CD4-positive, alpha-beta T cell treated with Interleukin-2 at 100 ng/mL for 4 hours (primary cell): ENCODE measurements at places on chromosomes 5 and 9.

DNA sequence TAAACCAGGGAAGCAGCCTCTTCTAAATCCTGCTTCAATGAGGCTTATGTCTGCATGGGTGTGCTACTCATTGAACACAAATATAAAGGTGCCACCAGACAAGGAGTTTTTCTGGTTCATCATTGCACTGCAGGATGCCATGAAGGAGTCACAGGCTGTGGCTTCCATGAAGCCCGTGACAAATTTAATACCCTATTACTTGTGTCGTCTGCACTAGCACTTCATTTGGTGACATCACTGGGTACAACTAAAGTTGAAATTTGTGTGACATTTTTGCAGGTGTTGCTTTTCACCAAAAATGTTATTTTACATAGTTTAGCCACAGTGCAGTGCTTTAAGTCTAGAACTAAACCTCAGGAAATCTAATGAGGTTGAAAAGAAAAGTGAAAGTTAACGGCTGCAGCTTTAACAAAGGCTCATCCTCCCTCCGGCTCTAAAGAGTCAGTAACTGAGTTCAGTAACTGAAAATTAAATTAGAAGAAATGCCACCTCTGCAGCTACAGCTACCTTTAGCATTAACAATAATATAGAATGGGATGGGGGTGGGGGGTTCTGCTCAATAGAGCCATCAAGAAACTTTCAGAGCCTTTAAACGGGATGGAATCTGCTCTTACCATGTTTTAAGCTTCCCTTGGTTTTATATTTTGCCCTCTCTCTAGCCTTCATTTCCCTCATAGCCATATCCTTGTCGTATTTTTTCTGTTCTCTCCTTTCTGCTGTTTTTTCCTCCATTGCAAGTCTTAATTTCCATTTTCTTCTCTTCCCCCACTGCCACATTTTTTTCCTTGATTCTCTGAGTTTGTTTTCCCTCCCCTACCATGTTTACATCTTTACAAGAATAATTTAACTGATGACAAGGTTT lies 233.8 kb upstream of the TMEM161B start:
- DNase-seq, result peak; percentile 32

DNA sequence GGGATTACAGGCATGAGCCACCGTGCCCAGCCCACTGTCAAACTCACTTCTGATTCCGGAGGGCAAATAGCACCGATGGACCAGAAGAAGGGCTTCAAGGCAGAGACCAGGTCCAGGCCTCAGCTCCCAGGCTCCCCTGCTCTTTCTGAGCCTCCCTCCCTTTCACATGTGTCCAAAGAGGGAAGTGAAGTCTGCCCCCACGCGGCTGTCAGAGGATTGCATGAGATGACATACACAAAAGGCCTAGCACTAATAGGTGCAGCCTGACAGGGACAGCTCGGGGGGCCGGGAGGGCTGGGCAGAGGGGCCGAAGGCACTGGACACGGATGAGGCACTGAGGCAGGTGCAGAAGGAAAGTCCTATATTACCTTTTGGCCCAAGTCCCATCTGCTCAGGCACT lies 16.1 kb downstream of the FBP1 start:
- no peak for DNase-seq

GRCh38 chr5:56356836-56357160 lies 123.7 kb upstream of the ANKRD55 start:
- no peak for DNase-seq

DNA sequence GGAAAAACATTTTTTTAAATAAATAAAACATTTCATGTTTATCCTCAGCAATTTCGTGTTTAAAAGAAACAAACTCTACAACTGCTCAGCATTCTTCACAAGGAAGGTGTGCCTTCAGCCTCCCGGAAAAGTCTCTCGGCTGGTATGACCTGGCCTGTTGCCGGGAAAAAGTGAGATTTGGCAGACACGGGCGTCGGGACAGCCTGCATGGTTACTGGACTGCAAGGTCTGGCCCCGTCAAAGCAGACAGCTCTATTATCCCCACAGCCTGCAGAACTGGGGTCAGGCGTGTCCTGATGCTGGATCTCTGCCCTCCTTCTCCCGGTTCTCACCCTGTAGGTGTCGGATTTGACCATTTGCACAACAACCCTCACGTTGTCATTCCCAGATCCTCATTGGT lies 120.3 kb upstream of the SPATA31C2 start:
- no peak for DNase-seq

GRCh38 chr5:137995077-137995748 lies 37.7 kb downstream of the FAM13B start:
- DNase-seq, result no peak

- DNase-seq, result no peak
Measured at GRCh38 chr5:141926434-141926833, 2.8 kb downstream of the DELE1 start.

GRCh38 chr9:91948101-91948596 lies 1.9 kb downstream of the ROR2 start:
- DNase-seq, result no peak

DNA sequence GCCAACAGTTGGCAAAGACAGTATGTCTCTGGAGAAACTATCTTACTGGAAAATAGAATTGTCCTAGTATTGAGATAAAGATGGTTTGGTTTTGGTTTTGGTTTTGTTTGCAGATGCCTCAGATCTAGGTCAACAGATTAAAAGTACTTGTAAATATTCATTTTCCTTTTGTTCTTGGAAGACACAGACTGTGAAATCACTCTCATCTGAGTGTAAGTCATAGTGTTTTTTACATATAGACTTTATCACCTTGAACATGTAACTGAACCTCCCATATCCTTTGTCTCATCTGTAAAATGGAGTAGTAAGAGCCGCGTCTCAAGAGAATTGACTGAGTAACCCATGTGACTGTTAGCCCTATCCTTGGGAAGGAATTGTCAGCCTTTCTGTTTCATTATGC lies 34.3 kb downstream of the MAP3K1 start:
- peak; percentile 29 for DNase-seq

GRCh38 chr5:97119007-97119390 lies 23.4 kb downstream of the LIX1 start:
- no peak for DNase-seq

- DNase-seq, result no peak
Measured at GRCh38 chr5:115271295-115272050, 8.8 kb upstream of the PGGT1B start.

- DNase-seq, result no peak
Measured at GRCh38 chr5:162800301-162800700, 637.1 kb upstream of the CCNG1 start.

DNA sequence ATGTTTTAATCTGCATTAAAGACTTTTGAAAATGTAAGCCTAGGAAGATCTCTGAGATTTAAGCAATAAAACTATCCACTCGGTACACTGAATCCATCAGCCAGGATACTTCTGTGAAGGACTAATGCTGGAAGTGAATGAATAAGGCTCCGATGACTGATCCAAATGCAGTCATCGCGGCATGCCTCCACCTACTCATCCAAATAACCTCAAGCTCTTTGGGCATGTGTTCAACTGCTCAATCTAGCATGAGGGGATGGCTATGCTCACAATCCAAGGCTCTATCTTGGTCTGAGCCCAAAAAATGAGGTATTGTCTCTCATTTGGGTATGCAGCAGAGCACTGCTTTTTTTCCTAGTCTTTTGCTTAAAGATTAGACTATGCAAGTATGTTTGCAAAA lies 19.2 kb downstream of the MARCHF3 start:
- DNase-seq, result no peak

DNA sequence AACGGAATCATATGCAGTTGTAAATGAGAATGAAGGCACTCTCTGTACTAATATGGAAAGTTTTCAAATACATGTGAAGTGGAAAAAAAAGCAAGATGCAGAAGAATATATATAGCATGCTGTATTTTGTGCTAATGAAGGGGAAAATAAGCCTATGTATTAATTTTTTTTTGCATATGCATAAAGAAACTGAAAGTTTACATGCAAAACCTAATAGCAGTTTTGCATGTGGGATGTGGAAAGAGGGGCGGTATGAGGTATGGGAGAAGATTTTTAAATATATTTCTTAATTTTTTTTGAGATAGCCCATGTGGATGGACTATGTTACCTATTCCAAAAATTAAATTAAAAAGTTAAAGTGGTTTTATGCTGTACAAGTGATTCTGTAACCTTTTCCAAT lies 83.7 kb upstream of the IL12B start:
- DNase-seq, result no peak

DNA sequence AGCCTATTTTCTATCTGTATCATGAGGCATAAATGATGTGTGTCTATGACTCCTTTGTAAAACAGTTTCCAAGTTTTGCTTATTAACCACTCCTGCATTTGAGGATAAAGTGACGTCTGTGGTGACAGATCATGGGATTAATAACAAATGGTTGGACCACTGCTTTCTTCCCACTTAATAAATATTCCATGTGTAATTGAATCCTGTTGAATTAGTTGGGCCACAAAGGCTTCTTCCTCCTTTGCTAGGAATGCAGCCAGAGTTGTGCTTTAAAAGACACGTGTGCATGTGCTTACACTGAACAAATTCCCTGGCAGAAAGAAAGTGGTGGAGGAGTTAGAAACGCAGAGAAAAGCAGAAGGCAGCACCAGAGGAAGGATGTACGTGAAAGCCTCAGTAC lies 150.2 kb downstream of the ACTBL2 start:
- no peak for DNase-seq

GRCh38 chr9:131001990-131002389 lies 7.0 kb upstream of the LAMC3 start:
- DNase-seq, result no peak

DNA sequence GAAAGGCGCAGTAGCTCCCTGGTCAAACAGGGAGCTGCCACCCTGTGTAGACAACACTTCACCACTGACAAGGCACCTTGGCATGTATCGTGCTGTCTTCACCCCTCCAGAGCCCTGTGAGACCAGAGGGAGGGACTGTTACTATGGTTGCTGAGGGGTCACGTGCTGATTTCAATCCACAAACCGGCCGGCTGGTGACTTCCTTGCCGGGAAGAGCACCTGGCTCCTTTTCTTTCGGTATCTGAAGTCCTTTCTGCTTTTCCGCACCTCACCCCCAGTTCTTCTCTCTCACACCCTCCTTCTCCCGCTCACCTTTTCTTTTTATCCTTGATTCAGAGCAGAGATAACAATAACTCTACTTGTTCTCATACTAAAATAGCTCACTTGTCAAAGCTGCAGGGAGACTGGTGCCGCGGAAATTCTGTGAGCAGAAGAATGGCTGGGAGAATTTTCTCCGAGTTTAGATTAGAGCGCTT lies 327.2 kb downstream of the ZSWIM6 start:
- no peak for DNase-seq

DNA sequence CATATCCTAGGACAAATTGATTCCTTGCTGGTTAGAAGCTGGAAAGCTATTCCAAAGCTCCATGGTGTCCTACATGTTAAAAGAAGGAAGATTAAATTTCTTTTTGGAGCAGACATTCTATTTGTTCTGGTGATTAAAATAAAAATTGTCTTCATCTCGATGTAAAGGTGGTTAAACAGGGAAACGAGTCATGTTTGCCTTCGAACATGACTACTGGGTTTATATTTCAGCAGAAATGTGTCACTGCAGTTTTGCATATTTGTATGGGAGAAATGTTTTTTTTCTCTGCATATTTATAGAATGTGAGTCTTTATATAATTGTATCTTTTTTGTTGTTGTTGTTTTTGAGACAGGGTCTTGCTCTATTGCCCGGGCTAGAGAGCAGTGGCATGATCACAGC lies 36.4 kb downstream of the ADAMTS12 start:
- no peak for DNase-seq

DNA sequence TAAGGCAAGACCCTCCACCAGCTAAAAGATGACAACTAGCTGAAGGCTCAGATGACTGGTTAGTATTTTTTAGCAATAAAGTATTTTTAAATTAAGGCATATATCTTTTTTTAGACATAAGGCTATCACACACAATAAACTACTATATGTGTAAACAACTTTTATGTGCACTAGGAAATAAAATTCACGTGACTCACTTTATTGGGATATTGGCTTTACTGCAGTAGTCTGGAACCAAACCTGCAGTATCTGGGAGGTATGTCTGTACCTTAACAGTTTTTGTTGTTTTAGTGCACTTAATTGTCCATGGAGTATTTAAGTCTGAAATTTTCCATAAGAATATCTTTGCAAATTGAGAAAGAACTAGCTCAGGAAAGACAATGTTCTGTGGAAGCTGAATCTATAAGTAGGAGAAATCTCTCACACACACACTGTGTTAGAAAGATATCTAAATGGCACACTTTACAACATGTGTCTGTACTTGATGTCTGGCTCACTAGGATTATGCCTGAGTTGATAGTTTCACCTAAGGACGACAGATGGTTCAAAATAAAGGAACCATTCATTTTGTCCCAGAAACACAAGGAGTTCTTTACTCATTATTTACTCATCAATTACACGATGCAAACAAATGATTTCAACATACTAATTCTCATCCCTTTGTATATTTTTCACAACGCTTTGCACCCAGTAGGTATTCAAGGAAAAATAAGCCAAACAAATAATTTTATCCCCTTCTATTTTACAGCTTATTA lies 4.6 kb downstream of the RAPGEF6 start:
- DNase-seq, result no peak

DNA sequence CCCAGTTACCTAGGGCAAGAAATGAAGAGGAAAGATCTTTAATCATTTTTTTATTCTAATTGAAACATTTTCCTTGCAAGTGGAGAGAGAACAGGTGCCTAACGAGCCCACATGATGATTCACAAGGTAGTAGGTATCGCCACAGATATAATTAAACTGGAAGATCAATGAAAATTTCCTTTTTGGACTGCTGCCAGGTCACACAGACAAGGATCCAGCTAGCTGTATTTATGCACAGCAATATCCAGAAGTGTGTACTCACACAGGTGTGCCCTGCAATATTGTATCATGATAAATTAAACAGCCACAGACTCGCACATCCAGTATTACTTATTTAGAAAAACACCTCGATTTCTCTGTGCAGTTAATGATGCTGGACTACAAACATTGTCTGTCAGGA lies 294.0 kb upstream of the SMARCA2 start:
- DNase-seq, result no peak

GRCh38 chr9:88481933-88482332 lies 53.0 kb upstream of the NXNL2 start:
- no peak for DNase-seq

- no peak for DNase-seq
Measured at GRCh38 chr5:75753182-75753581, 35.9 kb upstream of the POC5 start.

GRCh38 chr5:156036640-156037039 lies 290.3 kb upstream of the SGCD start:
- DNase-seq, result no peak

GRCh38 chr5:103014983-103015382 lies 105.0 kb downstream of the GIN1 start:
- no peak for DNase-seq

GRCh38 chr5:156121234-156121633 lies 205.7 kb upstream of the SGCD start:
- DNase-seq, result no peak

DNA sequence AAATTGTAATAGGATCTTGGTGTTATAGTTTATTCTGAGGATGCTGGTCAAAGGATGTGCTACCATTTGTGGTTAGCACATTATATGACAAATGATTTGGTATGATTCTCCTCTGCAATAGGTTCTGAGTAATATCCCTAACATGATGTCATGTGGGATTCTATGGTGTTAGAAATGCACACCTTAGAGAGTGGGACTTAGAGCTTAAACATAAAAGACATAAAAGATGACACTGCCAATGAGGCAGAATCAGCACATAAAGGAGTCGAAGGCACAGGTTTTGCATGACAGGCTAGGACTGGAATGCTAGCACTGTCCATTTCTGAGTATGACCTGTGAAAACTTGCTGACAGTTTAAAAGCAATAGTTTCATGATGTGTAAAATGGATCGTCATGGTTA lies 100.4 kb downstream of the OSTF1 start:
- no peak for DNase-seq
